ENCODE measurements at places on chromosomes 5 and 9.

DNA sequence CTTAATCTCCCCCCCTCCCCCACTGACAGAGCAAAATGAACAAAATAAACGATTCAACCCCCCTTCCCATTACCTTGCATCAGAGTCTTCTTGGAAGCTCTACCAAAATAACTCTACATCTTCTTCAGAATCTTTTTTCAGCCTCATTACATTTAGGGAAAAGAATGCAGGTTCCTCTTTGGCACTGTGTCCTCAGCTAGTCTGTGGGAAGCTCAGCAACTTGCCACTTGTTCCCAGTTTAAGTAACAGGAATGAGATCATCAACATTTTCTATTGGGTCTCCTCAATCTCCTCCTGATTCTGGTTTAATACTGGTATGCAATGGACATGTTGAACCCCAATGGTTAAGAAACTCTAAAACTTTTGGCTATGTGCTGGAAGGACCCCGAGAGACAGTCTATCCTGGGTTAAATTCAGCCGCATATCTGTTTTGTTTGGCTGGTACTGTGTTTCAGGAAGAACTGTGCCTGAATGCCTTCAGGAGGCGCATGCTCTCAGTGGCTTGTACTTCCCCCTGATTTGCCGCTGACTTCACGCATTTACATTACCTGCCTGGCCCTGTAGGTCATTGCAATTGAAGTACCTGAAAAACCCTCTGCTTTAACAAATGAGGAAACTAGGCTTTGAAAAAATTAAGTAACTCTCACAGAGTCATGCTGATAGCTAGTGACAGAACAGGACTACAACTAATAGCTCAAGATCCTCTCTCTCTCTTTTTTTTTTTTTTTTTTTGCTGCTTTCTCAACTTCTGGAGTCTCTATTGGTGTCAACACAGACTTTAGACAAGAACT lies 78.1 kb upstream of the HMHB1 start:
- DNase-seq: no peak

DNA sequence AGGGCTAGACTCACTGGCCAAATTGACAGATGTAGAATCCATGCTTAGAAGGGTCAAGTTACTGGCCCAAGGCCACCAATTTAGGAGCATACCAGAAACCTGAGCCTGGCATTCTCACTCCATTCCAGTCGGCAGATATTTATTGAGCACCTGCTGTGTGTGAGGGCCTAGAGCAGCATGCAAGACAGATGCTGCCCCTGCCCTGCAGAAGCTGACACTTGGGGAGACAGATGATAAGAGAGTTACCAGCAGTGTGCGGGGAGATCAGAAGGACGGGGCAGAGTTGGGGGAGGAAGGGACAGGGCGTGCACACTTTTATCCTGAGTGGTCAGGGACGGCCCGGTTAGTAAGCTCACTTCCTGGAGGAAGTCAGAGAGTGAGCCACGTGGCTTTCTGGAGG lies 111.5 kb upstream of the RAPGEF1 start:
- DNase-seq: no peak

GRCh38 chr9:99748676-99749075 lies 73.0 kb upstream of the NR4A3 start:
- no peak for DNase-seq

GRCh38 chr5:43358301-43358700 lies 45.1 kb upstream of the HMGCS1 start:
- DNase-seq: no peak

DNA sequence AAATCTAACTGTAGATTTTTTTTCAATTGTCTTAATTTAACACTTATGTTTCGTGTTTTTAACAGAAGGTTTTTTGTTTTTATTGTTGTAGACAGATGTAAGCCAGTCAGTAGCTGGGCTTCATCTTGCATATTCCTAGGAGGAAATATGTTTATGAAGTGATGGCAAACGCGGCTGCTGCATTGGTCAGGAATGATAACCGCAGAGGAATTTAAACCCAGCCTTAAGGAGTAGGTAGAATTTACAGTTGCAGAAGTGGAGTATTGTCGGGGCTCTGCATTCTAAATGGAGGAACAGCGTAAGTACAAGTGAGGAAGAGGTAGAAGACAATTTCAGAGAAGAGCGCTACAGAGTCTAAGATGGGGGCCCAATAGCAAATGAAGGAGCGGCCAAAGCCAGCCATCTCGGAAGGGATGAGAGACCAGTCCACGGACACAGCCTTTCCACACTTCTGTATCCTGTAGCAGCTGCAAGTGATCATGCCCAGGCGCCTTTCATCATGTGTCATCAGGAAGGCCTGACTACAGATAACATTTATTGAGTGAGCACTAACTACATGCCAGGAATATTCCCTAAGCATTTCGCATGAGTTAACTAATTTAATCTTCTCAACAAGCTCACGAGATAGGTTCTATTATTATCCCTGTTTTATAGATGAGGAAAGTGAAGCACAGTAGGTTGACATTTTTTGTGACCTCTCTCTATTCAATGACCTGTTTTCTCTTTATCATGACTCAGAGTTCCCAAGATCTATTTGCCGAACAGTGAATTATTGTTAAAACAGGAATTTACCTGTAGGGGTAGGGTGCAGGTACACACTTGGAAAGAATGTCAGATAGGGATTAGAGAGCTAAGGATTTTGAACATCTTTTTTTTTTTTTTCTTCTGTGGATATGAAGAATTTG lies 38.1 kb downstream of the CMYA5 start:
- no peak for DNase-seq

DNA sequence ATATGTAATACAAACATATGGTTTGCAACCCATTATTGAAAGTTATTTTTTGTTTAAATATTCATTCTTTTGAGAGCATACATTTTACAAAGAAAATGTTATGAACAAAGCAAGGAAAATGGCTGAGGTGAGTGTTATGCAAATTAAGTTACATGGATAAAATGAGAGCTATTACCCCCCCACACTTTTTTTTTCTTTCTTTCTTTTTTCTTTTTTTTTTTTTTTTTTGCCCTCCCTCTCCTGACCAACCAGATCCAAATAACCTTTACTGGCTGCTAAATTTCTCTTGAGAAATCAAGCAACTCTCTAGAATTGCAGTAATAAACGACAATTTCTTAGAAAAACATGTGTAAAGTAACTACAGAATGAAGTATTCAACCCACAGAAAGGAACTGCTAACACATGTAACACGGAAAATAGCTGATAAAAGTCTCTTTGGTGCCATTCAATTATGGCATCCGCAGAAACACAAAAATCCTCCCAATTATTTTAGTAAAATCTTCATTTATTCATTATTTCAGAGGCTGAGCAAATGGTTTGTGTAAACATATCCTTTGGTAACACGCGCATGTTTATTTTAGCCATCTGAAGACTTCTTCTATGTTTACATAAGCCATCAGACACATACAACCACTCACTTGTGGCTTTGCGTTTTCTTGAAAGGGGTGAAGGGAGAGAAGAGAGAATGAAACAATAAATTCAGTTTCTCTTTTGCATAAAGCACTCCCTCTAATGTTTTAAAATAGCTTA lies 216.1 kb downstream of the NFIB start:
- no peak for DNase-seq

All from stimulated activated CD4-positive, alpha-beta T cell treated with anti-CD3 and anti-CD28 coated beads, TNF-alpha, amount 100 ng/mL, for 48 hours (primary cell).